Ovary (tissue), 10 donors: ENCODE measurements at places on chromosomes 2 and 18. TPM values are rescaled to one million over a fixed set of nuclear protein-coding genes. Genes with fewer than 3 reads are reported as not detected.

Gene RFTN2
- 9.7 TPM for total RNA-seq

Gene WNT10A
- total RNA-seq, result not detected

GRCh38 chr18:51614967-51615571 lies 417.6 kb upstream of the MEX3C start:
- no peaks in the 10 kb centered on the region for H3K4me1 ChIP-seq
- H3K27ac ChIP-seq, result no peak overlapping the region
- no peak for DNase-seq
- no peaks in the 10 kb centered on the region for H3K27me3 ChIP-seq
- H3K4me3 ChIP-seq, result no peak overlapping the region

Gene UGT1A3
- not detected for total RNA-seq

DNA sequence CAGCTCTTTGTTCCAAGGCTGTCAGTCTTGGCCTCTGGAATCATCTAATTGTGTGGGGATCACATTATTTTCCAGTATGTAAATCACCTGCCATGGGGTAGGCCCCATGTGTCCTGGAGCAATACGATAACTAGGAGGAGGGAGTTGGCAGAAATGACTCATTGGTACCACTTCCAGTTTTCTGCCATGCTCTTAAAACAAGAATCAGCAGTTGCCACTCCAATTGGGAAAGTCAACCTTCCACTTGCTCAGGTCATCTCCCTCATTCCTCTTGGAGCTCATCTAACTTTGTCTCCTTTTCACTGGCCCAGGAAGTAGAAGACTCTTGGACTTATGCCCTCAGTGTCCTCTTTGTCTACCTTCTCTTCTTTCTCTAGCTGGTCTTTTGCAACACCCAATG lies 487.0 kb downstream of the SLC4A3 start:
- no peak for DNase-seq
- no peaks in the 10 kb centered on the region for H3K27me3 ChIP-seq
- H3K4me3 ChIP-seq, result no peak overlapping the region
- no peak overlapping the region for H3K27ac ChIP-seq
- no peaks in the 10 kb centered on the region for H3K36me3 ChIP-seq
- H3K4me1 ChIP-seq, result no peaks in the 10 kb centered on the region
